ENCODE measurements at places on chromosomes 5 and 9.
A peak's percentile ranks its signal among the peaks of the same experiment; 100 is the strongest.

DNA sequence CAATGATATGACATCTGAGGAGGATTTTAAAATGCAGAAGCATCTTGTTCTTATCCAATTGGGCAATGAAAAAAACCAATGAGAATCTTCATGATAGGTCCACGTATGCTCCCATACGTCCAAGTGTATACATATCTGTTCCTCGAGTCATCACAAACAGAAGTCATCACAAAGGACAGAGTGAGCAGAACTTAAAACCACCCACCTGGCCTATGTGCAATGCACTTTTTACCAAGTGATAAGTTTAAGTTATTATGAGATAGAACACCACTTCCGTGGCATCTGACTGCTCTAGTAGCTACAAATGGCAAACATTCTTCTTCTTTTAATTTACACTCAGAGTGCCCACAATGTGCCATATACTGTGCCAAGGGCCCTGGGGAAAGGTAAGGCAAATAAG lies 82.4 kb downstream of the PPP2R2B start:
- DNase-seq: no peak

DNA sequence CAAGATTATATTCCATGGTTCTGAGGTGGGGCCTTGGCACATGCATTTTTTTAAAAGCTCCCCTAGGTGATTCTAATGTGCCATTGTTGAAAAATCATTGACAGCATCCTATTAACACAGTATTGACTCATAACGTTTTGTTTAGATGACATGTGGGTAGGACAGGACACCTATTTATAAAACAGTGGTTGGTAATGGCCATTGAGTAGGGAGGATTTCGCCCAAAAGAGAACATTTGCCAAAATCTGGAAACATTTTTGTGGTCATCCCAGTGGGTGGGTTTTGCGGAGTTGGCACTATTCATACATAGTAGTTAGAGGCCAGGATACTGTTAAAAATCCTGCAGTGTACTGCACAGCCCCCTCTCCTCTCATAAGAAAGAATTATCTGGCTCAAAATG lies 6.4 kb upstream of the CHD1 start:
- no peak for DNase-seq

DNA sequence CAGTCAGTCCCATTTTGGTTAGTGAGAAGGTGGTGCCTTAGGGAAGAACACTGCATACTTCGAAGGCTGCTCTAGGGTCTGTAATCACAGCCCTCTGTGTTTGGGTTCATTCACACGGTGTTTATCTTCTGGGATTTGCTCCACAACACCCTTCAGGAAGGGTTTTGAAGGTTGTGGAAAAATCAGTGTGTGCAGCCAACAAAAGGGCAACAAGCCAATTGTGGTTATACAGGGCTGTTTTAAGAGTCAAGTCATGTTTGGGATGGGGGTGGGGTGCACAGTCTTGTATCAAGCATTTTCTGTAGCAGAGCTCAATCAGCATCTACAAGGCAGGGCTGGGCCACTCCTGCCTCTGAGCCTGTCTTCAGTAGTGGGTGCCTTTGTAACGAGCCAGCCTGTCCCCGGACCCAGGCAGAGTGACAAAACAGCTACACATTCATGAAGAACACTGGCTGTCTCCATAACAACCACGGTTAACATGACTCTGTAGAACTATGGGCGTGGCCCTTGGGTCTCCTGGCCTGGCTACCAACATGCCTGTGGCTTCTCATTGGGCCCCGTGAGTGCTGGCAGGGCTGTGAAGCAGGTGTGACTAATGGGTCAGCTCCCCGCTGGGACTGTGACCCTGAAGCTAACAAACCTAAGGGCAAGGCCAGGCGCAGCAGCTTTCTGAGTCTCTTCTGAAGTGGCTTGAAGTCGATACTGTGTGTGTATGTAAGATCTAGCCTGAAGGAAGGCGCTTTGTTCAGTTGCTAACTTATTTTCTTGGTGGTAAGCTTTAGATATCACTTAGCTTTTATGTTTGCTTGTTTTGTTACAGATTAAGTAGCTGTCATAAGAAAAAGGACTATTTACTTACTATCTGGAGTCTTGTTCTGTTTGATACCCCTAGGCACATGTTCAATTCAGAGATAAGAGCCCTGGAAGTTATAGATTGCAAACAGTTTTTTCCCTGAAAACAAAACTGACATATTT lies 27.9 kb upstream of the GOLM1 start:
- DNase-seq: peak; percentile 52

DNA sequence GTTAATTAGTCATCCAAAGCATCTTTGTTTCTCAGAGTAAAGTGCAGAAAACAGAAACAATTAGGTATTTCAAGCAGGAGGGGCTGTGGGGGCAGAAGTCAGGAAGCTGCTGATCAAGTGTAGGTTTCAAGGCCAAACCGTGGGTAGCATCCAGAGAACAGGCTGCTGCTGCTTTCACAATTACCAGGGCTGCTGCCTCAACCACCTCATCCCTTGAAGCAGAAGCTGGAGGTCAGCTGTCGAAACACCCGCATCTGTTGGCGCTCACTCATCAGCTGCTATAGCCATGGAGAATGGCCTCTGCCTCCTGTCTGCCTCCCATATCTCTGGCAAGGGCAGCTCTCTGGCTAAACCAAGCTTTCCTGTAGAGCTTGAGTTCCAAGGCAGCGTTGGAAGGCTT lies 122.9 kb upstream of the OSMR start:
- no peak for DNase-seq
